ENCODE measurements at places on chromosomes 7 and 10.

DNA sequence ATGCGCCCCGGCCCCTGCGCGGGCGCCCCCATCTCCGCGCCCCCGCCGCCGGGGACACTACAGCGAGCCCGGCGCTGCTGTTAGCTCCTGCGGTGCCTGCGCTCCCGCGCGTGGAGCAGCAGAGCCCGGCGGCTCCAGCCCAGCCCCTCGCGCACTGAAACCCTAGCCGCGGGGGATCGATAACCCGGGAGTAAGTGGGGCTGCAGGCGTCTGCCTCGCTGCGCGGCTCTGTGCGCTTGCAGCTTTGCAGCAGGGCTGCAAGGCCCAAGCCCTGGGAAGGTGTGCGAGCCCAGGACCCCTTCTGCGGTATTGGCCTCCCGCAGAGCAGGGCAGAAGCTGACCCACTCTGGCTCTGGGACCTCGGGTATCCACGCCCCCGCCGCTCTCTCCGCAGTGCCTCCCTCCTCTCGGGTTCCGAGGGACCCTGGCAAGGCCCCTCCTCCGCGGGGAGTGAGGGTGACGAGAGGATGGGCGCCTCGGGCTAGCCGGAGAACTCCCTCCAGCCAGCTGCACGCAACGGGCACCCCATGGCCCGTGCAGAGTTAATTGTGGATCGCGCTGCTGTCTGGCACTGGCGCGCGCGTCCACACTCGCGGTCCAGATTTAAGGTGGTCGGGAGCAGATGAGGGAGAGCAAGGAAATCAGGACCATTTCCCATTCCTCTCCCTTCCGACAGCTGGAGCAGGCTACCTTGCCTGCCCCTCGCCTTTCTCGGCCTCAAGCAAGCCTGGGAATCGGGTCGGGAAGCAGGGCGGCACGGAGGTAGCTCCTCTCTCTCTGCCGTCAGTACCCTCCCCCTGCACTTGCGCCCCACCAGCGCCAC is 2.1 kb downstream of the SHH start:
- no peak for DNase-seq

DNA sequence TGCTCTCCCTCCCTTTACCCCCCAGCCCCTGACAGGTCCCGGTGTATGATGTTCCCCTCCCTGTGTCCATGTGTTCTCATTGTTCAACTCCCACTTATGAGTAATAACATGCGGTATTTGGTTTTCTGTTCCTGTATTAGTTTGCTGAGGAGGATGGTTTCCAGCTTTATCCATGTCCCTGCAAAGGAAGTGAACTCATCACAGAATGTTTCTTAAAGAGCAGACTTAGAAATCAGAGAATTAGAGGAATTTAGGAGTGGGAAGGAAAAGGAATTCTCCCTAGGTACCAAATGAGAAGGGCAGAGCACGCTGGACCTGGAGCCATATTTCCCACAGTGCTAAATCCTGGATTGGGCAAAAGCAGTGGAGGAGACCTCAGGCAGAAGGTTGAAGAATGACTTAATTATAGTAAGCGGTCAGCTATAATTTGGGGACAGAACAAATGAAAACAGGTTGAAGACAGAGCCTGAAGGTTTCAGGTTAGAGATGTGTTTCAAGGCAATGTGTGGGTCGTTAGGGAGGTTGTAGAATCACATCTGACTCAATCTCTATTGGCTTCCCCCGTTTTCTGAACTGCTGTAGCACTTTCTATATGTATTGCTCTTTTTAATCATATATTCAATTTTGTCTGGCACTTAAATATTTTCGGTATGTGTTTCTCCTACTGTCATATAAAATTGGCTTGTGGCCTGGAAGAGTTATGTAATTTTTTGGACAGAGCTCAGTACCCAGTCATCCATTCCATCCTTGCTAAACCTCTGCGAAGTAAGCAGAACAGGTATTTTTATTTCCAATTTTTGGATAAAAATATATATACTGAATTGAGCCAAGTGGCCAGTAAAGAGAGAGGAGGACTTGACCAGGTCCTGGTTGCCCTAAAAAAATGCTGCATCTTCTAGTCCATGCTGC is 210.5 kb upstream of the KLF6 start:
- DNase-seq, result no peak

DNA sequence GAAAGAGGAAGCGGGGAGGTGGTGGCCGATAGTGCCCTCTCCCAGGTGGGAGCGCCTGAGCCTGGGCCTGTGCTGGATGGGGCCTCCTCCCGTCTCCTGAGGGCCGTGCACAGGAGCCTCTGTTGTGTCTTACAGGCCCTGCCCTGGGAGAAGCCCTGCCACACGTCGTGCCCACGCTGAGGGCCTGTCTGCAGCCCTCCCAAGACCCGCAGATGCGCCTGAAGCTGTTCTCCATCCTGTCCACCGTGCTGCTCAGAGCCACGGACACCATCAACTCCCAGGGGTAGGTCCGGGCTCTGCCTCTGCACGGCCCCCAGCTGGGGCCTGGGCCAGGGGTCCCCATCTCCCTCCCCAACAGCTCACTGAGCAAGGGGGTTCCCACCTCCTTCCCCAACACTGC is 43.3 kb upstream of the PRKAR1B start:
- DNase-seq, result no peak

GRCh38 chr10:88336334-88336733 is 246.8 kb downstream of the RNLS start:
- DNase-seq, result no peak

DNA sequence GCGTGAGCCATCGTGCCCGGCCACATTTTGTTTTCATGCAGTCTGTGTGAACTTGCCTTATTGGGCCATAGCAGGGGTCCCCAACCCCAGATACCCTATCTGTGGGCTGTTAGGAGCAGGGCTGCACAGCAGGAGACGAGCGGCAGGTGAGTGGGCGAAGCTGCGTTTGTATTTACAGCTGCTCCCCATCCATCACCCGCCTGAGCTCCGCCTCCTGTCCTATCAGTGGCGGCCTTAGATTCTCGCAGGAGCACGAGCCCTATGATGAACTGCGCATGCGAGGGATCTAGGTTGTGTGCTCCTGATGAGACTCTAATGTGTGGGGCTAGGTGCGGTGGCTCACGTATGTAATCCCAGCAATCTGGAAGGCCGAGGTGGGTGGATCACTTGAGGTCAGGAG is 293.9 kb downstream of the CAMK1D start:
- no peak for DNase-seq

DNA sequence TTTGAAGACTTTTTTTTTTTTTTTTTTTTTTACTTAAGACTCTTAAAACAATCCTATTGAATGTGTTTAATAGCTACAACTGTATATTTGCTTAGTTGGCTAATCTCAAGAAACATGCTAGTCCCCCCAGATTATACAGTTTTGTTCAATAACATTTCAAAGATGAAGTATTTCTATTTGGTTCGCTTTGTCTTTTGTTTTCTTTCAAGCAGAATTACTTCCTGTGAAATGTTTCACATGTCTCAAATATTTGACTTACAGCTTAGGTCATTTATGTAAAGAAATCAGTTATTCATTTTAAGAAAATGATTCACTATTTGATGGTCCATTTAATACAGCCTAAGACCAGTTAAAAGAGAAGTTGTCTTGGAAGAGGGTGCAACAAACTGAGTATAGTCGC is 12.8 kb upstream of the LAMB1 start:
- DNase-seq, result no peak

DNA sequence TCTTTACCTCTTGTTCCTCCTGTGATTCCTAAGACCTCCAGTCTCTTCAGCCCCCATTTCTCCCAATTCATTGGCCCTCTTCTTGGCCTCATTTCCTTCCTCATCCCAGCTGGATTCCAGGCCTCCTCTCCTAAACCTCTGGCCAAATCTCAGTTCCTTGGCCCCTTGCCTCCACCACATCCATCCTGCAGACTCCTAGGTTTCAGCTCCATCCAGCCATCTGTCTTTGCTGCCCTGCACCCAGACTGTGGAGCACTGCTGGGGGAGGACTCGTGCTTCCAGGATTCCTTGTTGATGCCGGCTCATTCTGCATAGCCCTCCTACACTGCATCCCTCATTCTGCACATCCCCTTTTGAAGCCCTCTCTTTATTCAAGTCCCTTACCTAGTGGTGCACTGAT is 6.7 kb downstream of the PLAC9 start:
- DNase-seq, result no peak

GRCh38 chr10:61899069-61899531 is 2.4 kb upstream of the ARID5B start:
- no peak for DNase-seq

- no peak for DNase-seq
Measured at GRCh38 chr7:14425559-14425958, 436.1 kb upstream of the ETV1 start.

GRCh38 chr10:3770611-3771110 is 14.3 kb downstream of the KLF6 start:
- DNase-seq, result no peak

DNA sequence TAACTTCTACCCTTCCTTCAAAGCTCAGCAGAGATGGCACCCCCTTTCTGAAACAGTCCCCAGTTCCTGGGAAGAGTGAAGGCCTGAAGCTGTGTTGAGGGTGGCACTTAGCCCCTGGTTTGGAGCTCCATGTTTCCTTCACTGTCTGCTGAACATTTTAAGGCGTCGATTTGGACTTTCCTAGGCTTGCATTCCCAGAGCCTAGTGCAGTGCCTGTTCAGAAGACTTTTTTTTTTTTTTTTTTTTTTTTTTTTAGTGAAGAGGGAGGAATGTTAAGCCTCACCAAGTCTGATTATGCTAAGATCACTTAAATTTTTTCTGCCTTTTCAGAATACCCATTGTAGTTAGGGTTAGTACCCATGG is 97.0 kb downstream of the PFKFB3 start:
- no peak for DNase-seq

GRCh38 chr7:156950381-156950858 is 908 bp downstream of the NOM1 start:
- DNase-seq, result no peak

DNA sequence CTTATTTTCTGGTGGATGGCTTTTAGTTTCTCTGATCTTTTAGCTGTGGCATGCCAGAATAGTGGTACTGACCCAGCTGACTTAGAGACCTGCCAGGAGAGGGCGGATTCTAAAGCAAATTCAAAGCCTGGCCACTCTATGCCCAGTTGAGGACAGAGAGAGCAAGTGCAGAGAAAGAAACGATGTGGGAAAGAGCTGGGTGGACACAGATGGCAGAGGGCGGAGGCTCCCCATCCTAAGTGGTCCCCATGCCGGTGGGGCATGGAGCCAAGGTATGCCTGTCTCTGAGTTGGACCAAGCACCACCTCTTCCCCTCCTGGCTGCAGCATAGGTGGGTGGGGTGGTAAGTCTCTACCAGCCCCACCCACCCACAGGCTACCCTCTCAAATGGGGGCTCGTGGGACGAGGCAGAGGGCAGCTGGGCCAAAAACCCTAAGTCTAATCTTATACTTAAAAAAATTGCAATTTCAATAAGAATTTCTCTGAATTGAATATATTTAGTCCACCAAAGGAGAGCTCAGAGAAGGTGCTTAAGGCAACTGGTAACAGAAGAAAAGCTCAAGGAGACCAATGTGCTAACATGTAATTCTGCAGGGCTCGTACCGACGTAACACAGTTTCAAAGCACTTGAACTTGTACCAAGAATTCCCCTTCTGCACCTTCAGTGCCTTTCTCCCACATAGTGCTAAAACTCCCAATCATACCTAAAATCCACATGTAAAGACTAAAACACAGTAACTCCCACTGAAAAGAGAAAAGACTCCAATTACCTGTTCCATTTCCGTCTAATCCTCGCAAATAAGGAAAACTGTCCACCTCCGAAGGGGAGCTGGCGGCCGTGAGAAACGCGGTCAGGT is 85.7 kb upstream of the NMT2 start:
- no peak for DNase-seq

- no peak for DNase-seq
Measured at GRCh38 chr10:25748509-25748908, 185.5 kb upstream of the MYO3A start.

- DNase-seq, result no peak
Measured at GRCh38 chr7:117274951-117275350, 47.9 kb downstream of the WNT2 start.

GRCh38 chr10:68208424-68209042 is 23.4 kb downstream of the ATOH7 start:
- no peak for DNase-seq

DNA sequence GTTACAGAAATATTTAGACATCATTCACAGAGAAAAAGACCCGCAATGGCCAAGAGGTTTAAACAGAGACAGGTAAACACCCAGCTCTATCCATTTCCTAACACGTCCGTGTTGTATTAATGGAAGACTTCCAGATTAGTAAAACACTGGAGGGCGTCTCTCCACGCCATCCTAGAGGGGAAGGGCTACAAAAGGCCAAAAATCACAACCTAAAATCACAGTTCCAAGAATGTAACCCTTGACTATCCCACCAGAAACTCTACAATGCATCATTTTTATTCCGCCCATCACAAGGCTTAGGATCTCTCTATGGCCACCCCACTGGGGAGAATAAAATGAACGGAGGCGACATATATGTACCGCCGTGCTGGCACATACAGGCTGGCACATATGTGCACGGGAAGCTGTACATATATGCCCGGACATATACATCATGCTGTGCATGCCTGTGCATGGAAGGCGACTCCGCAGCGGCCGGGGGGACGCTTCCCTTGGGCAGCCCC is 734 bp downstream of the PCLO start:
- no peak for DNase-seq

- DNase-seq, result no peak
Measured at GRCh38 chr10:122657255-122657654, 42.4 kb downstream of the C10orf120 start.

GRCh38 chr7:19210893-19211413 is 65.7 kb upstream of the FERD3L start:
- no peak for DNase-seq

- no peak for DNase-seq
Measured at GRCh38 chr10:30047430-30047829, 12.0 kb downstream of the JCAD start.

DNA sequence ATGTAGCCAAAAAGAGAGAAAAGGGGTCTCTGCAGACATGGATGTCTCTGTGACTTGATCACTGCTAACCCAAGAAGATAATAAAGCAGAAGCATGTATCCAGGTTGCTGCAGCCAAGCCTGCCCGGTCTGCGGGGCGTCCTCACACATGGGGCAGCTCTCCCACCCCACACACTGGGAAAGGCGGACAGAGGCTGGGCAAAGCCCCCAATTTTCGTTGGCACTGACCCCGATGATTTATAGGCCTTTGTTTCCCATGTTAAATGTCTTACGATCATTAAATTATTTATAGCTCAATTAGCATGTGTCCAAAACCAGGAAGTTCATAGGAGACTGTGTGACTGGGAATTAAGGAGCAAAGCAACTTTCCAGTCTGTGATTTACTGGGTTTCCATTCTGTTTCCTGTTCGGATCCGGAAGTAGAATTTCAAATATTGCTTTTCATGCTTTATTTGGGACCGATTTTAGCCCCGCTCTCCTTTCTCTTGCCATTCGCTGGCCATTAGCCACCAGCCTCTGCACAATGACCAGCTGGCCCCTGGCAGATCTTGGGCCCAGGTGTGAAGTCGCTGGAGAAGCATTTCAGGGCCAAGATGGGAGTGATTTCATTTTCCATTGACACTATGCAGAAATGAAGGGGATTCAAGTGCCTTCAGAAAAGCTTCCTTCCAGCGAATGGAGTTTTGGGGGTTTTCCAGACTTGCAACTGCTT is 91.6 kb downstream of the EGFR start:
- no peak for DNase-seq

- no peak for DNase-seq
Measured at GRCh38 chr10:89233033-89233432, 18.5 kb downstream of the LIPA start.
